ENCODE measurements at places on chromosomes 6 and 20. TPM values are rescaled to one million over a fixed set of nuclear protein-coding genes. Genes with fewer than 3 reads are reported as not detected.

GRCh38 chr6:57283106-57283505 lies 34.3 kb upstream of the PRIM2 start:
- H3K27me3 ChIP-seq = no peaks in the 10 kb centered on the region
- H3K4me3 ChIP-seq = no peak overlapping the region
- no peaks in the 10 kb centered on the region for H3K4me1 ChIP-seq
- no peak for DNase-seq
- no peaks in the 10 kb centered on the region for H3K36me3 ChIP-seq
- no peak overlapping the region for H3K27ac ChIP-seq

SLC44A4 gene
- total RNA-seq = 7.3 TPM

DNA sequence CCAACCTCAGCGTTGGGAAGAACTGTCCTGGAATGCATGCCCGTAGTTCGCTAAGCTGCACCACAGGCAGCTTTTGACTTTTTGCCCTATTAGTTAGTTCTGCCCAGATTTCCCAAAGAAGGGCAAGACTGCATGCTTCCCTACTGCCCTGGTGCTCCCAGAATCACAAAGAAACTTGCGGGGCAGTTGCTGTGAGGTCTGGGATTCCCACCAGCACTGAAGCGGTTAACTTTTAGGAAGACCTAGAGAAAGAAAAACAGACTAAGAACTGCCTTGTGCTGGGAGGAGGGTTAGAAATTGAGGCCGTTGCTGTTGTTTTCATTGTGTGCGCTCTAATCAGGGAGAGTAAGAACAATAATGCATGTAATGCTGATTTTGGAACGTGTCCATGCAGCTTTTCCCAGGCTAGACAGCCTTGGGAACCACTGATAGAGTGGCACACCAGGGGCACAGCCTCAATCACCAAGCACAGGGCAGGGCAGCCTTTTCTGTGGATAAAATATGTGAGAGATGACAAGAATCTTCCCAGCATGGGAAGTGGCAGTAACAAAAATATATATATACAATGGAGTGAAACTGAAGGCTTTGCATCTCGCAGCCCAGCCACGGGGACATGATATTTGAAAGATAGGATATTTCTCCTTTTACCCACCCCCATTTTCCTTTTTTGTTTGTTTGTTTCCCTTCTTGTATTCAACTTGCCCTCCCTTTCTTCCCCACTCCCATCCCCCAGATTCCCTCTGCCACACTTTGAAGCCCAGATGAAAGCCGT lies 137.7 kb upstream of the HEY2 start:
- H3K27ac ChIP-seq = no peak overlapping the region
- H3K27me3 ChIP-seq = no peaks in the 10 kb centered on the region
- peak; percentile 60 for DNase-seq
- peaks cover 11% of the 10 kb centered on the region for H3K4me1 ChIP-seq
- no peaks in the 10 kb centered on the region for H3K36me3 ChIP-seq

- no peak for DNase-seq
- H3K4me3 ChIP-seq = no peak overlapping the region
- no peaks in the 10 kb centered on the region for H3K27me3 ChIP-seq
- H3K4me1 ChIP-seq = no peaks in the 10 kb centered on the region
Observed at GRCh38 chr20:12893653-12894052, 115.1 kb upstream of the SPTLC3 start.

DNA sequence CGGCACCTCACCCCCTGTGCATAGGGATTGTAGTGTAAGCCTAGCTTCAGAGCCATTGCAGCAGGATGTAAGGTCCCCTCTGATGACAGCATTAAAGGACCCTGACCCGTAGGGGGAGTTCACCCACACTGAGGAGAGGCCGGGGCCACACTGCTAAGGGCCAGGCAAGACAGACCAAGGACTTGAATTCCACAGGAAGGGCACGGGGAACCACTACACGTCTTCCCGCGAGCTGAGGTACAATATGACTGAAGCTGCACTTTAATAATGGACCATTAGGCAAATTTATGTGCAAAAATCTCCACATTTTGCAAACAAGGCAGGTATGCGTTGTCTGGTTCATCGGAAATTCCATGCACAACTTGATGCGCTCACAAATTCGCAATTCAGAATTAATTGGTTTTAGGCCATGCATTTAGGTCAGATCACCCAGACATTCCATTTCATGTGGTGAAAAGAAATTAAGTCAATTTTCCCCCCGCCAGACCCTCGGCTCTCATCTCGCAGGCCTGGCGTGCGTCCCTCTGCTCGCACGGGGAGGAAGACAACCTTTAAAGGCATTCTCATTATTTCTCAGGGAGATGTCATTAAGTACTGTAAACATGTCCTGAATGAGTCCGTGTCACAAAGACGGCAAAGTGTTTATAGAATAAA lies 111.8 kb downstream of the FOXA2 start:
- DNase-seq = no peak
- no peak overlapping the region for H3K4me3 ChIP-seq
- no peaks in the 10 kb centered on the region for H3K27me3 ChIP-seq
- no peaks in the 10 kb centered on the region for H3K36me3 ChIP-seq

GRCh38 chr6:161355696-161356095 lies 81.8 kb upstream of the AGPAT4 start:
- H3K27ac ChIP-seq = no peak overlapping the region
- H3K27me3 ChIP-seq = no peaks in the 10 kb centered on the region
- no peak for DNase-seq
- no peak overlapping the region for H3K4me3 ChIP-seq
- H3K4me1 ChIP-seq = no peaks in the 10 kb centered on the region

DNA sequence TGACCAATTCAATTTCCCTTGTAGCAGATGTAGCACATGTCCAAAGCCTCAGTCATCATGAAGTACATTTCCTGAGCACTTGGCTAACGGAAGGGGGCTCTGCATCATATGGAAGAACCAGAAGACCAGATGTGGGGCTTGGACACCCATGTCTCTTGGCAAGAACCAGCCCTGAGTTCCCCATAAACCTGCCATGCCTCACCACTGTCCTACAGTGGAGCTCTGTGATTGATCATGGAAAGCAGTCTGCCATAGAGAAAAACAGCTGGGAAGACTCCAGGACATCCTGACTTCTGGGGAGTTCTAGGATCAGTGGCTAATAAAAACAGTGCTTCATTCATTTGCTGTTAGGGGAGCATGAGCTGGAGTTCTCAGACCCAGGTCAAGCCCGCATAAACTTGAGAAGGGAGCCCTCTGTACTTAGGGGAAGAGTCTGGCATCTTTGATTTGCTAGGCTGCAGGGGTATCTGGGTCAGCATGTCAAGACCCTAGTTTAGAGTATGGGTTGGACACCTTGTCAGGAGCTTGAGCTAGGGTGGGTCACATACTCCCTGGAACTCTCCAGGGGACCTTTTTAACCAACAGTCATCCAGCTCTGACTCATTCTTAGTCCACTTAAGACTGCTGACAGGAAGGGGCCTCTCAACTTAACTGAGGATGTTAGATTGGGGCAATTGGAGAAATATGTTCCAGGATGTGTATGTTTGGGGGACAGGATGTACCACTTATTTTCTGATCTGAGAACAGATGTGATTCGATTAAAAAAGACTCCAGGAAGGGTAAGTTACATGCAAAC lies 26.3 kb upstream of the TRAM2 start:
- no peak overlapping the region for H3K4me3 ChIP-seq
- no peak overlapping the region for H3K27ac ChIP-seq
- H3K36me3 ChIP-seq = no peaks in the 10 kb centered on the region

DNA sequence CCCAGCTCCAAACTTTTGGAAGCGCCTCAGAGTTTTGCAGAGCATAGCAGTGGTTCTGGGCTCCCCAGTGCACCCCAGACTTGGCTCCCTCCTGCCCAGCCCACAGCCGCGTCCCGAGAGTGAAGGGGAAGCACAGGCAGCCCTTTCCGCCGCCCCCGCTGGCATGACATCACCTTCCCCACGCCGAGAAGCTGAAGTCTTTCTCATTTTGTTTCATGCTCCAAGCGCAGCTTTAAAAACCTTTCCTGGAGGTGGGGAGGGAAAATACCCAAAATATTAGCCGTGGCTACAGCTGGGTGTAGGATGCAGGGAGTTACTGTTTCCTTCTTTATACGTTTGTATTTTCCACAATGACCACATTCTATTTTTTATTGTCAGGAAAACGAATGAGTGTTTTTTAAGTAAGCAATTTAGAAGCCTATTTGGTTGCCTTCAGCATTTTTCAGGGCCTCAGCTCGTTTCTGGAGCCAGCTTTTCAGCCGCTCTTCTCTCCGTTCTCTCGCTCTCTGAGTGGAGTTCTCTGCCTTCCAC lies 72.9 kb downstream of the SNX5 start:
- peak overlapping the region; percentile 29 for H3K27ac ChIP-seq
- no peak overlapping the region for H3K4me3 ChIP-seq
- H3K36me3 ChIP-seq = no peaks in the 10 kb centered on the region
- DNase-seq = peak; percentile 56
- H3K27me3 ChIP-seq = no peaks in the 10 kb centered on the region
- H3K4me1 ChIP-seq = peaks cover 17% of the 10 kb centered on the region

Measured in body of pancreas (tissue), 4 donors.